Purkinje cell (primary cell): ENCODE measurements at places on chromosomes 5 and 9. TPM values are rescaled to one million over a fixed set of nuclear protein-coding genes. Genes with fewer than 3 reads are reported as not detected.

The GLE1 gene
- 8.3 and 13.0 TPM in 2 replicates for polyA plus RNA-seq

The MYOZ3 gene
- polyA plus RNA-seq: 0.99 TPM in 1 of 2 replicates, not detected in the other

The LEAP2 gene
- 0.54 and 2.1 TPM in 2 replicates for polyA plus RNA-seq

The TSPAN17 gene
- 2.6 and 3.3 TPM in 2 replicates for polyA plus RNA-seq

The UIMC1 gene
- 2.6 and 11.2 TPM in 2 replicates for polyA plus RNA-seq

The HACD4 gene
- polyA plus RNA-seq: 0.16 and 0.38 TPM in 2 replicates

The C5 gene
- polyA plus RNA-seq: 0.44 and 0.50 TPM in 2 replicates

The SLC6A18 gene
- polyA plus RNA-seq: not detected in 2 replicates

The TSSK1B gene
- not detected in 2 replicates for polyA plus RNA-seq

The LHFPL2 gene
- polyA plus RNA-seq: 0.95 and 1.2 TPM in 2 replicates

The MLANA gene
- 0.93 TPM in 1 of 2 replicates, not detected in the other for polyA plus RNA-seq
